ENCODE measurements at places on chromosomes 4 and X. TPM values are rescaled to one million over a fixed set of nuclear protein-coding genes. Genes with fewer than 3 reads are reported as not detected.

- DNase-seq = no peak
Measured at GRCh38 chr4:98950925-98951324, 22.0 kb upstream of the EIF4E start.

DNA sequence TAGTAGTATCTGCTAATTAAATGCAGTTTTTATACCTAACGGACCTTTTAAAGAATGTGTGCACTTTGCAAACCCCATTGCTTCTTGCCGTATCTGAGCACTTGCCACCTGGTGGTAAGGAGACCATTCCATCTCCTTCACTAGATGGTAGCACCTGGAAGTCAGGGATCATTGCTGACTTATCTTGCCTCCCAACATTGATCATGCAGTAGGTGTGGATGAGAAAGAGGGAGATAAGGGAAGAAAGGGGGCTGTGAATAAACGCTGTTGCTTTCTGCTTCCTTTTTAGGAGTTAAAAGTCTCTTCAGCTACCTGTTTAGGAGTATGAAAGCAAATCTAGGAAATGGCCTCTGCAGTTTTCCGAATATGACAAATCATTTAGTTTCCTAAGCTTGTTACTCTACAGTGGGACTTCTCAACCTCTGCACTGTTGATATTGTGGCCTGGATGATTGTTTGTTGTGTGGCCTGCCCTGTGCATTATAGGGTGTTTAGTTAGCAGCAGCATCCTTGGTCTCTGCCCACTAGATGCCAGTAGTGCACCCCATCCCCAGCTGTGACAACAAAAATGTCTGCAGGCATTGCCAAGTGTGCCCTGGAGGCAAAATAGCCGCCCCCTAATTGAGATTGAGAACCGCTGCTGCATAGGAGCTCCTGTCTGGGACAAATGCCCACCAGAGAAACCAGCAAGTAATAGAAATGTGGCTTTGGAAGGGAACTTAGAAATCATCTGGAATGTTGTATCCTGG lies 38.8 kb downstream of the GAB1 start:
- no peak for DNase-seq

DNA sequence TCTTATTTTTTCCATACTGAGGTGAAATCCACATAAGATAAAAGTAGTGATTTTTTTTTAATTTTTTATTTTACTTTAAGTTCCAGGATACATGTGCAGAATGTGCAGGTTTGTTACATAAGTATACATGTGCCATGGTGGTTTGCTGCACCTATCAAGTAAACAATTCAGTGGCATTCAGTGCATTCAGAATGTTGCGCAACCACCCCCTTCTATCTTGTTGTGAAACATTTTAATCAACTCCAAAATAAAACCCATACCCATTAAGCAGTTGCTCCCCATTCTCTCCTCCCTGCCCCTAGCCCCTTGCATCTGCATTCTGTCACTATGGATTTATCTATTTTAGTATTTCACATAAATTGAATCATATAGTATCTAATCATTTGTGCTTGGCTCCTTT lies 121.2 kb downstream of the KLHL13 start:
- no peak for DNase-seq

- DNase-seq = no peak
Measured at GRCh38 chrX:110395877-110396276, 37.2 kb downstream of the RTL9 start.

- DNase-seq = no peak
Measured at GRCh38 chrX:13898083-13898482, 81.2 kb upstream of the GPM6B start.

DNA sequence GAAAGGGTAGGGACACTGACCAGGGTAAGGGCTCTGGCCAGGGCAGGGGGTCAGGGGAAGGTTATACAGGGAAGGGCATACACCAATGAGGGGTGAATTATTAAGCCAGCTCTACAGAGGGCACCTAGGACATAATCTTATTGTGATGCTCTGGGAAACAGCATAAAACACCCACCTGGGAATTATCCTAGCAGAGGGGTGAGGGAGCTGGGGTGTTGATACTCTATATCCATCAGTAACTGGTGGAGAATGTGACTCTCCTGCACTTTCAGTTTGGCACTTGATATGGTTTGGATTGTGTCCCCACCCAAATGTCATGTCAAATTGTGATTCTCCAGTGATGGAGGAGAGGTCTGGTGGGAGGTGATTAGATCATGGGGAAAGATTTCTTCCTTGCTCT lies 291.2 kb downstream of the ASMT start:
- DNase-seq = no peak

DNA sequence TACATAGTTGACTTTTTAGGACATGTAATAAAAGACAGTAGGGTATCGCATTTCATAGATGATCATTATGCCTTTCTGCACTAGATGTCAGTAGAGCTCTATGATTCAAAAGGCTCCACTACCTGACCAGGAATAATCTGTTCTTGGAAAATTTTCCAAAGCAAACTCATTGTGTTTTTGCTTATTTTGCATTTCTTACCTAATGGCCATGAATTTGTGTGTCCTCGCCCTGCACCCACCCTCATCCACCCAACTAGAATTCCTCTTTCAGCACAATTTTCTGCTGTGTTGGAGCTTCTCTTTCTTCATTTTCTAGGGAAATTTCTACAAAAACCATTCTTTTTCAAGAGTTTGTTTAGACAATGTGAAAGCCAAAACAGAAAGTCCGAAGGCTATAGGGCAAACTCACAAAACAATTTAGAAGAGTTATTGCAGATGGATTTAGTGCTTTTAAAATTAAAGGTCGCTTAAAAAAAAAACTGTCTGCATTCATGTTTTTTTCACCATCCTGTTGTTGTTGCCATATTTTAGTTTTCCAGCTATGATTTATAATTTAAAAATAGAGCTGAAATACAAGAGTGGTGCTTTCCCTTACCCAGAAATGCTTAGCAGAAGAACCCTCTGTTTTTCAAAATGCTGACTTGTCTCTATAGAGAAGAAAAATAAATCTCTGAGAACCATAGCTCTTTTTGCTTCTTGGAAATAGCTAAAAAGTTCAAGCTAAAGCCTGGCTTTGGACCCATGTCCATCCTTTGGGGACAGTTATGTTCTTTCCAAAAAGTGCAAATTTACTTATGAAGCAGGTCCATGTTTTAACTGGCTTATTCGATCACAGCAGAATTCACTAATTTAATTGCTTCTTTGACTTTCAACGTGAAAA lies 183.7 kb downstream of the SPATA18 start:
- no peak for DNase-seq

DNA sequence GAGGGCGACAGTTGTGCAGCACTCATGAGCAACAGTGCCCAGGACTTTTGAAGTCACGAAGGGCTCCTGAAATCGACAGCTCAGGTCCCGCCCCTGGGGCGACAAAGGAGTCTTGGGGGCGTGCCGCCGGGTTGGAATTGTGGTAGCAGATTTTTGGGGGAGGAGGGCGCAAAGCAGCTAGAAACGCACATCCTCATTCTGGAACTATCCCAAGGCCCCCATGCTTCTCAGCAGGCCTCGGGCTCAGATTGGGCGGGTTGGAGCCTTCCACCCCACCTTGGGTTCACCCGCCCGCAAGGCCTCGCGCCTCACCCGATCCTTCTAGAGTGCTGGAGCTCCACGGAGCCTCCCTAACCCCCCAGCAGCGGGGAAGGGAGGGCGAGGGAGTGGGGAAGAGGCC lies 85.5 kb downstream of the HPRT1 start:
- DNase-seq = no peak

DNA sequence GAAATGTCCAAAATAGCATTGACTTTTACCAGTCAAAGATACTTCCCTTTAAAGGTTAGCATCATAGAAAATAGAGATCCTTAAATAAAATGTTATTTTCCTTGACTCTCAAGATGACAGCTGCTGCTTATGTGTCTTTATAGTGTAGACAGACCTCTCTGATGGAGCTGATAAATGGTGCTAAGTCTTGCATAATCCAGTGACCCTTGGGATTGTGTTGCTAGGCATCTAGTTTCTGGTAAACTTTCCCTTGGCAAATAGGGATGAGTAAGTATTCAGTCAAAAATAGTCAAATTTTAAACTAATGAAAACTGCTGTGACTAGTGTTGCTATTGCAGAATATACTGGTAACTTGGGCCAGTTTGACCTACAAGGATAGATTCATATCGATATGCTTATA lies 53.6 kb downstream of the MBNL3 start:
- no peak for DNase-seq

GRCh38 chrX:57573754-57574153 lies 18.1 kb upstream of the ZXDB start:
- DNase-seq = no peak

DNA sequence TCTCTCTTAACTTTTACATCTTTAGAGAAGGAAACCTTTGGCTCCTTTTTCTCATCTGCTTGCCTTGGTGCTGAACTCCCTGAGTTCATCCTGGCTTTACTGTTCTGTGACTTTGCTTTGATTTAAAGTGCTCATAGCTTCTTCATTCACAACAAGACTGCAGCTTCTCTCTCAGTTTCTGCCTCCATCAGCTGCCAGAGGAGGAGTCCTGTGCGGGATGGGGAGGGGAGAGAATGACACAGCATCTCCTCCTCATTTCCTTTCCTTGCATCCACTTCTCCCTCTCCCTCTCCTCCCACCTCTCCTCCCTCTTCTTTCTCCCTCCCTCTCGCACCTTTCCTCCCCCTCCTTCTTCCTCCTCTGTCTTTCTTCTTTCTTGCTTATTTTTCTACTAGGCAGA lies 42.0 kb downstream of the CBLL2 start:
- DNase-seq = no peak

GRCh38 chr4:106585915-106586349 lies 217.4 kb upstream of the GIMD1 start:
- no peak for DNase-seq

DNA sequence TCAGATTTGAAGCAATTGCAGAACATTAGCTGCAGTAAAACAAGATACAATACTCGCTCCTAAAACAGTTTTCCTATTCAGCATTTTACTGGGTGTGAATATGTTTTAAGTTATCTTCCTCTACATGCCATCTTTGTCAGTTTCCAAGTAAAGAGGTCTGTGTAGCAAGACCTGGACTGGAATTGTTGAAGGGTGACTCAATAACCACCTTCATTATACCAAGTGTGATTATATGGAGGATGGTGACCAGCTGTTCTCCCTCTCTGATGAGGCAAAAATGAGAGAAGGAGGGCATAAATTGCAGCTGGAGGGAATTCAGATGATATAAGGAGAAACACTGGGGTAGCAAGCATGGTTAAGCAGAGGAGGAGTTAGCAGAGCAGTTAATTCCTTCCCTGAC lies 922.1 kb upstream of the SLIT2 start:
- DNase-seq = no peak

DNA sequence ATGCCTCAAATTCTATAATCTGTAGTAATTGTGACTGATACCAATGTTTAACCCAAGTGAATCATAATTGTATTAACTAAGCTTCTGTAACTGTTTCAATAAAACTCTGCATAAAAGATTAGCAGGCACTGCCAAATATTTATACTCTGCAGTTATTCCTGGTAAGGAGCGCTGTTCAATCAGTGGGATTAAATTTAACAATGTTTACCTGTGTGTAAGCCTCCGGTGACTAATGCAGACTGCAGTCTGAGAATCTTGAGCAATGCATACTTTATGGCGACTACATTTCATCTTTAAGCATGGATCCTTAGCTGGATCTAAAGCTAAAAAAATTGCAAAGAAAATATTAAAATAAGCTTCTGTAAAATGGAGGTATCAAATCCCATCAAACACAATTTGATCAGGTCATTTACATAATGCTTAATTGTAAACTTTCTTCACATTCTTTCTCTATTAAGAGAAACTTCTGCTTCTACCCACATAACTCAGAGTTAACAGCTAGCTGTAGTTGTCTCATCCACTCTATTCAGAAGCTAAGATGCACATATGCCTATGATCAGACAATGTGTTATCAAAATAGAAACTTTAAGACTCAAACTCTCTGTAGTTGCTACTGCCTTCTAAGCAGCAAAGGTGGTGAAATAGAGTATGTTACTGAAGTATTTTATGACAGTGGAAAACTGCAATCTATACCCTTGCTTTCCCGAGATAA lies 234.0 kb downstream of the SPOCK3 start:
- DNase-seq = no peak

- peak; percentile 39 for DNase-seq
Measured at GRCh38 chrX:22097012-22097694, 65.0 kb downstream of the PHEX start.

SEC24D gene
- 48.5 TPM for total RNA-seq

PDGFRA gene
- 2.1 TPM for total RNA-seq

FGA gene
- not detected for total RNA-seq

MTMR8 gene
- 1.7 TPM for total RNA-seq

L1CAM gene
- total RNA-seq = 122 TPM

TEC gene
- 1.8 TPM for total RNA-seq

STATH gene
- not detected for total RNA-seq
